Astrocyte (in vitro differentiated cells and primary cell): ENCODE measurements at places on chromosomes 12 and 14. TPM values are rescaled to one million over a fixed set of nuclear protein-coding genes. Genes with fewer than 3 reads are reported as not detected.

GRCh38 chr12:96400631-96401075 lies 414 bp upstream of the CDK17 start:
- no peak for DNase-seq

DNA sequence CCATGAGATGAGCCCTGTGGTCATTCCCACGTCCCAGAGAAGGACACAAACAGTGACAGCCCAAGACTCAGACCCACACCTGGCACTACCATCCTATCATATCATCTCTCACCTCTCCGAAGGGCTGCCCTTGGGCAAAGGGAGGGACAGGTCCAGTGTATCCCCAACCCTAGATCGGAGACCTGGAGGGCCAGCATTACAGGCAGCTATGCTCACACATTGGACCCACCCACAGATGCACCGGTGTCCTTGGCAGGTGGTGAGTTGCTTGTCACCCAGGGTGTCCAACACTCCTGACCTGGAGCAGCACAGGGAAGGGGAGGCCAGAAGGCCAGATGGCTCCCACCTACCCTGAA lies 117.4 kb downstream of the DICER1 start:
- no peak for DNase-seq

GRCh38 chr12:40742041-40742440 lies 49.8 kb downstream of the CNTN1 start:
- no peak for DNase-seq

DNA sequence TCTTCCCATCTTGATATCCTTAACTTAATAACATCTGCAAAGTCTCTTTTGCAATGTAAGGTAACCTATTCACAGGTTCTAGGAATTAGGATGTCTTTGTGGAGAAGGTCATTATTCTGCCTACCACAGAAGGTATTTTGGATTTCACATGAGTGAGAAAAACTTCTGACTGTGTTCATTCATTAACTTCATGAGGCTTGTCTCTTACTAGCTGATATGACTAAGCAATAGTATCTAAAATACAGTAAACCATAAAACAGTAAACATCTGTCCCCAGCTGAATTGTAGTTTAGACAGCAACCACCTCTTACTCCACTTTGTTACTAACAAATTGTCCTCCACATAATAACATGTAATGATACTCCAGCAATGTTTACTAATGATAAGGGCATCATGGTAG lies 198.1 kb downstream of the SEC23A start:
- DNase-seq = no peak

DNA sequence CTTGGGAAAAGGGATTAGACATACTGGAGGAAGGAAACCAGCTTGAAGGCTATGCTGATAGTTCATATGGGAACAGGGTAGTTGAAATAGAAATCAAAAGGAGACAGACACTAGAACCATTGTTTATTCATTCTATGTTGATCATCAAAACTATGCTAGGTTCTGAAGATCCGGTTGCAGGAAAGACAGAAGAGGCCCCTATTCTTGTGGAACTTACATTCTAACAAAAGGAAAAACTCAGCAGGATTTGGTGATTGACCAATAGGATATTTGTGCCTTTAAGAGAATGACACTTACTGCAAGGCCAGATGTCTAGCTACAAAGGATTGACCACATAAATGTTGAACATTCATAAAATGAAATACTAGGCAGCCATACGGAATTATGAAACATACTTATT lies 179.2 kb downstream of the AKAP6 start:
- no peak for DNase-seq

- DNase-seq = peak; percentile 61
Observed at GRCh38 chr12:76123259-76124212, 39.1 kb upstream of the NAP1L1 start.

GRCh38 chr14:92532490-92533163 lies 19.0 kb downstream of the RIN3 start:
- DNase-seq = no peak

- no peak for DNase-seq
Observed at GRCh38 chr12:89985935-89986334, 277.3 kb upstream of the ATP2B1 start.

DNA sequence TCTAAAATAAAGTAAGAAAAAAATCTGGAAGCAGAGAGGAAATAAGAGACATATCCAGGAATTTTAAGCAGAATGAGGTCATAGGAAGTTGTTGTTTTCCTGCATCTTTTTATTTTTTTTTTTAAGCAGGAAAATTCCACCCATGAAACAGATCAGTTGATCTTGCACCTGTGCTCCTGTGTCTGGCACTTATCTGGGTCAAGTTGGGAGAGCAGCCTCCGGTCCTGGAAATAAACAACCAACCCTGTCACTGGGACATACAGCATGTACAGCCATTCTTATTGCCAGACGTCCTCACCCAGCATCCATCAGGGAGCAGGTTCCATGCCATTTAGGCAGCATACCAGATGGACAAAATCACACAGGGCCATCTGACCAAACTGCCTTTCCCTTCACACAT lies 266.0 kb upstream of the BTG1 start:
- DNase-seq = no peak

DNA sequence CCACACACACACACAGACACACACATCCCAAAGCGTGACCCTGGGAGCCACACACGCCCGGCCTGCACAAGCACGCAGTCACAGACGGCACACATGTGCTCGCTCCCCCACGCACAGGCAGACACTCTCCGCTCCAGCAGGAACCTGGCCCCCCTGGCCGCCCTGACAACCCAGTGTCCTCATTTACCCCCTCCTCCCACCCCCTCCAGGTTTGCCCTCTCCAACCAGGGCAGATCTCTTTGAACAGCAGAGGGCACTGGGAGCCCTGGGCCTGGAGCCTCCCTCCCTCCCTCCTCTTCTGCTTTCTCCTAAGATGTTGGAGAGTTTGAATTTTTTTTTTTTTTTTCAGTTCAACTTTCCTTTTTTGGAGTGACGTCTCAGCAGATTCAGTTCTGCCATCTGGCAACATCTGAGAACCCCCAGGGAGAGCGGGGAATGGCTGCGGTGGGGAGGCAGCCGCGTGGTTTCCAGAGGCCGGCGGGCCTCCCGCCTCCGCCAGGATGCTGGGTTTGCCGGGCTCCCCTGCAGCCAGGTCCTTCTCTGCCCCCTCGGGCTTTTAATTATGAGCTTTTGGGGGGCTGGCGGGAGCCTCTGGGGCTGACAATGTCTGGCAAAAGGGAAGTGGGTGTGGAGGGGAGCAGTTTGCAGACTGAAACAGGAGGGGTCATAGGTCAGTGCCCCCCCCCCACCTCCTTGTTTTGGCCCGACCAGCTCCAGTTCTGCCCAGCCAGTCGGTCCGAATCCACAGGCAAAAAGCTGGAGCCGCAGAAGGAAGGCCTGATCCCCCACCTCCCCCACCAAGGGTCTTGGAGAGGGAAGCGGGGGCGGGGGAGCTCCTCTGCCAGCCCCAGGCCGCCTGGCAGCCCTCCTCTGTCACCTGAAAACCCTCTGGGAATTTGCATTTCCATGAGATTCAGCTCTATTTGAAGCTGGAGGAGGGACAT lies 1.3 kb upstream of the NCOR2 start:
- peak; percentile 94 for DNase-seq

GRCh38 chr14:87076146-87076545 lies 916.8 kb downstream of the GALC start:
- no peak for DNase-seq

DNA sequence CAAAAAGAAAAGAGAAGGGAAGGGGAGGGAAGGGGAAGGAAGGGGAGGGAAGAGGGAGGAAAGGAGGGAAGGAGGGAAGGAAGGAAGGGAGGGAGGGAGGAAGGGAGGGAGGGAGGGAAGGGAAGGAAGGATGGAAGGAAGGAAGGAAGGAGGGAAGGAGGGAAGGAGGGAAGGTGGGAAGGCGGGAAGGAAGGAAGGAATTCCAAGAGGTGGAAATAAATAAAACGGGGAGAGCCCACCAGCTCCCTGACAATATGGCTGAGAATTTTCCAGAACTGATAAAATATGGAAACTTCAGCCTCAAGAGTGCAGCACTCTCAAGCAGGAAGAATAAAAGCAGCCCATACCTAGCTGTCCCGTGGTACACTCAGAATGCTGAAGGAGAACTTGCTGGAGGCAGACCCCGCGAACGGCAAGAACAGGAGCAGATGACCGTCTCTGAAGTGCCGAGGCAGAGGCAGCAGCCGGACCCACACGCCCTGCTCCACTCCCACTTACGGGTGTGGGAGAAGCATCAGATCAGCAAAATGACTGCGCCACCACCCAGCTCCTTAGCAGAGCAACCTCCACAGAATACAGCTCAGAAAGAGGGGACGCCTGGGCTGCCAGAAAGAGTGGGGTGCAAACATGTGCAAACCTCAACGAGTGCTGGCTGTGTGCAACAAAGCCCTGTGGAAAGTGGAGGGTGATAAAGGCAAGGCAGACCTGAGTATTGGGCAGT lies 34.1 kb upstream of the INF2 start:
- DNase-seq = no peak

DNA sequence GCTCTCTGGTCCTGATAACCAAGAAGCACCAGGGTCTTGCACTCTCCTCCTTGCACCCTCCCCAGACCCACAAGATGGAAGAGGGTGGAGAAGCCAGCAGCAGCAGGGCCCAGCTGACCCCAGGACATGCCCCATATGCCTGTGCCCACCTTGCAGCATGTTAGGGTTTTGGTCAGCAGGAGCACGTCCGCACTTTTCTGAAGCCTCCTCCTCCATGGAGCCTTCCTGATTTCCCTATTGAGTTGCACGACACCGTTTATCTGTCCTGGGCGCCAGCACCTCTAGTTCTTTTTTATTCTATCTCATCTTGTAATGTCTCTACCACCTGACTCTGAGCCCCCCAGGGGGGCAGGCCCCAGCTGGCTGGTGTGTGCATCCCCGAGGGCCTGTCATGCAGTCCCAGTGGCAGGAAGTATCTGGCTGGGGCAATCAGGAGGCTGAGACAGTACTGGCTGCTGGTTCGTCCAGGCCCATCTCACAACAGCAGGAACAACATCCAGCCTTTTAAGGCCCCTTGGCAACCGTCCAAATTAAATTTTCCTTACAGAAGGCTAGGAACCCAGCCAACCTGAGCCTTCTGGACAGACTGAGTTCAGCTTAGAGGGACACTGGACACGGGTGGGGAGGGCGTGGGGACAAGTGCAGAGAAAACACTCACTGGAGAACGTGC lies 39.6 kb downstream of the CCDC85C start:
- DNase-seq = peak; percentile 72

GRCh38 chr12:91272461-91273063 lies 89.9 kb upstream of the DCN start:
- DNase-seq = no peak

DNA sequence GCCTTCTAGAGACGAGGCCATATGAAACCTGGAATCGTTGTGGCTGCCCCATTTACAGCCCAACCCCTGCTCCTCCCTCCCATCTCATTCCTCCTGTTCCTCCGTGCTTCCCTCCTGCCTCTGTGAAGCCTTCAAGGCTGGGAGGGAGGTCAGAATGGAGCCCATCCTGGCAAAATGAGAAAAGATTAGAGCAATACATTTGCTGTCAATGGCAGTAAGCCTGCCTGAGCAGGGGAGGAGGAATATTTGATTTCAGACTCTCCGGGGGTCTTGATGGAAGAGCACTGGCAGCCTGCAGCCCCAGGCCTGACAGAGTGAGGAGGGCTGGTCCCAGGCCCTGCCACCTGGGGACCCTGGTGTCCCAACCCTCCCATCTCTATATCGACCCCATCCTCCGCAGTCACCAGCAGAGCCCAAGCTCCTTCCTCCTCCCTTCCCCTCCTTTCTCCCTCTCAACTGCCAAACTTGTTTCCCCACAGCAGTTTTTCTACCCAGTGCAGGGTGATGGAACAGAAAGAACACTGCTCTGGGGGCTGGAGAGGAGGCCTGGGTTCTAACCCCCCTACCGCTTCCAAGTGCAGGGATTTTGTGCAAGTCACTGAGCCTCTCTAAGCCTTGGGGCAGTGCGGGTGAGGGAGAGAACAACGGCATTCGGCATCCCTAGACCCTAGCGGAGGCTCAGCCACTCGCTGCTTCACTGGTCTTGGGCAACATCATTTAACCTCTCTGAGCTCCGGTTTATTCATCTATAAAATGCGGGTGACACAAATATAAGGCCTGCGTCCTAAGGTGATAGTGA lies 16.0 kb upstream of the RACGAP1 start:
- no peak for DNase-seq

DNA sequence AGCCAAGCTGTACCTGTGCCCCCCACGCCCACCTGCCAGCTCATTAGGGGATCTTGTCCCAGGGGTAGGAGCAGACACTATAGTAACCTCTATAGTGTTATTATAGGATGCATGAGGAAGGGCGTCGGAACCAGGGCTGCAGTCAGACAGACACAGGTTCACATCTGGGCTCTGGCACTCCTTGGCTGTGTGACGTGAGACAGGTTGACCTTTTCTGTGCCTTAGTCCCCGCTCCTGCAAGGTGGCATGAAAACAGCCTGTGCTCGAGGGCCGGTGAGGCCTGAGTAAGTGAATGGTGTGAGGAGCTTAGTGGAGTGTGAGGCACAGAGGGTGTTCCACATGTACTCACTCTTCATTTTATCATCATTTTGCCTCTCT lies 19.0 kb downstream of the ASB2 start:
- DNase-seq = no peak

DNA sequence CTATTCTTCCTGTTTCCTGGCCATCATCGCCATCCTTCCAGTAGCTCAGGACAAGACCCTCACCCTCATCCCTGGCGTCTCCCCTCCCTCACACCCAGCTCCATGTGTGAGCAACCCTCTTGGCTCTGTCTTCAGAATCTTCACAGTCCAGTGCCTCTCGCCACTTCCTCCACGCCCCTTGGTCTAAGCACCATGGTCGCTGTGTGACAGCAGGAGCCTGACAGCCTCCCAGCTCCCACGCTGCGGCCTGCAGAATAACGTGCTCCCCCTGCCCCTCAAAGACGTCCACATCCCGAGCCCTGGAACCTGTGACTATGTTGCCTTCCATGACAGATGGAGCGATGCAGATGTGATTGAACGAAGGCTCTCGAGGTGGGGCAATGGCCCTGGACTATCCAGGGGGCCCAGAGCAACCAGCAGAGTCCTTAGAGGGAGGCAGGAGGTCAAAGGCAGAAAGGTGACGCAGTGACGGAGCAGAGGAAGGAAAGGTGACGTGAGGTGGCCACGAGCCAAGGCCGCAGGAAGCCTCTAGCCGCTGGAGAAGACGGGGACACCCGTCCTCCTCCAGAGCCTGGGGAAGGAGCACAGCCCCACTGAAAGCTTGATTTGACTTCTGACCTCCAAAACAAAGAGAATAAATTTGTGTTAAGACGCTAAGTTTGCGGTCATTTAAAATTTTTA lies 139.8 kb downstream of the CALM1 start:
- DNase-seq = peak; percentile 16

NDRG2 gene
- total RNA-seq = 11.8 and 12.6 TPM in 2 replicates

SRRM4 gene
- 0.30 and 0.46 TPM in 2 replicates for total RNA-seq

ANG gene
- 4.0 and 5.2 TPM in 2 replicates for total RNA-seq

CLEC14A gene
- total RNA-seq = not detected in 2 replicates

PTPRQ gene
- 0.18 TPM in 1 of 2 replicates, not detected in the other for total RNA-seq

KCNH3 gene
- 0.14 TPM in 1 of 2 replicates, not detected in the other for total RNA-seq
